ENCODE measurements at places on chromosomes 3 and 15.

DNA sequence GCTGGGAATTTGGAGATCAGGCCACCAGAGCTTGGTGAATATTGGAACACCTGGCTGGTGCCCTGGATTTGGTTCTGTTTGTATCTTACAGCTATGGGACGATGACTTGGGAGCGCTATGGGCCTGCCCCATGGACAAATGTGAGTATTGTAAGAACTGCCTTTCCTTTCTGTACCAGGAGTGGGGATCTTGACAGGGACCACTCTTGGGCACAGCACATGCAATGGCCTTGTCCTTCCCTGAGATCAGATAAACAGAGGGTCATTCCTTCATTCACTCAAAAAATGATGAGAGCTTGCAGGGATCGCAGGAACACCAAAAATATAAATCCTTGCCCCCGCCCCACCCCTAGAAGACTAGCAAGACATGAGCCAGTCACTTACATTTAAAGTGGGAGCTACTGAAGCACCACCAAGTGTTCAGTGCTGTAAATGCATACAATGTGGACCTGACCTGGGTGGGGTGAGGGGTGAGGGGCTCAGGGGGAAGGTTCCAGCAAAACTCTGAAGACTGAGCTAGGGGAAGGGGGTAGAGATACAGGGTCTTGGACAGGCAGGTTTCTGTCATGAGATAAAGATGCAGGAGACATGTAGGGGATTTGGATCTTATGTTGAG is 2.7 kb upstream of the CRELD1 start:
- no peak for DNase-seq

DNA sequence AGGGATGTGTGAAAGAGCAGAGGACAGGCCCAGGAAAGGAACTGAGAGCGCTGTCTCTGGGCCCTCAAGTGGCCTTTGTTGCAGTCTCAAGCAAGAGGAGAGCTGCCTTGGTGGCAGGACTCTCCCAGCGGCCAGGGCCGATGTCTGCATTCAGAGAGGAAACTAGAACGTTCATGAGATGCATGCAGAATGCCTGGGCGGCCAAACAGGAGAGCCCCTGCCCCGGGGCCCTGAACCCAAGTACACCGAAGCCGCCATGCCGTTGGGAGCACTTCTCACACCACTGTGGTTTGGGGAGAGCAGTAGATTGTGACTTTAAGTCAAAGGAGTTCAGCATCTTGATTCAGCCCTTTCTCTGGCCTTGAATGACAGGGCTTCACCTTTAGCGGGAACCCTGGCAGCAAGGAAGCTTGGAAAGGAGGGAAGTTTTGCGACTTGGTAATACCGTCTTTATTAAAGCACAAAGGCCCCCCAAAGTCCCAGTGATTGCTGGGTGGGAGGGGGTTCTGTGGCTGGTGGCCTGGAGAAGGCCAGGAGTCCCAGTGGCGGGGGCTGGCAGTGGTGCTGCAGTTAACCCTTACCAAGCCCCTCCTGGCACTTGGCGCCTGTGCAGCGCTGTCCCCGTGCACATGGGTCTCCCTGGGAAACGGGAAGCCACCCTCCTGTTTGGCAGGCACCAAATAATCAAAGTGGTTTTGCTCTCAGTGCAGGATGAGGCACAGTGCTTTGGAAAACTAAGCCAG is 36.2 kb downstream of the SLC6A11 start:
- no peak for DNase-seq

DNA sequence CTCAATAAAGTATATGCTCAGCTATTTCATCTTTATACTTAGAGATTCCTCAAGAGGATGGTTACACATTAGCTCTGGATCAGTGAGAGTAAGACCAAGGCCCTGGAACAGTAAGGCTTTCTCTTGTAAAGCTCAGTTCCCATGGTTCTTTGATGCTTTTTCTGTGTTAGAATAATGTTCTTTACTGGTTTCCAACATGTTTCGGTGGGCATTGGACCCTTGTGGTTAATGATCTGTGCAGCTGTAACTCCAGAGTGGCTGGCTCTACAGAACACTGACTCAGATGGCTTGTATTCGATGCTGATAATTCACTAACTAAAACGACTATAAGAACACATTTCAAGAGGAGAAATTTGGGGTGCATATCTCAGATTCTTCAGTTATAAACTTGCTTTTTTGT is 114.7 kb downstream of the AKAP13 start:
- no peak for DNase-seq

- DNase-seq, result peak; percentile 52
These were observed 9.1 kb upstream of the LEKR1 start for GRCh38 chr3:156816794-156817645.

DNA sequence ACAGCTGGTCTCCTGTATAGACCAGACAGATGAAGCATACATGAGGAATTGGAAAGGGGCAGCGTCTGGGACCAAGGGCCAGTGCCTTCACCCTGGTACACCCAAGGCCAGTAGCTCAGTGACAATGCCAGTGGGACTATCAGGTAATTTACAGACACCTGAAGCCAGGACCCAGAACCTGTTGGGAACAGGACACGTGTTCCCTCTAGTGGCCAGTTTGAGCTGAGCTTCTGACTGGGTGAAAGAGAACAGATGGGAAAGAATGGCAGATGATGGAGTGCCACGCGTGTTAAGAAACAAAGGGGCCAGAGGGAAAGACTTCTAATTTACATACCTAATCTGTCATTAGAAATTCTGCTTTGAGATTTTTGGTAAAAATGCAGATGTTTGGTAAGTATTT is 5.1 kb upstream of the SLC25A38 start:
- DNase-seq, result no peak

DNA sequence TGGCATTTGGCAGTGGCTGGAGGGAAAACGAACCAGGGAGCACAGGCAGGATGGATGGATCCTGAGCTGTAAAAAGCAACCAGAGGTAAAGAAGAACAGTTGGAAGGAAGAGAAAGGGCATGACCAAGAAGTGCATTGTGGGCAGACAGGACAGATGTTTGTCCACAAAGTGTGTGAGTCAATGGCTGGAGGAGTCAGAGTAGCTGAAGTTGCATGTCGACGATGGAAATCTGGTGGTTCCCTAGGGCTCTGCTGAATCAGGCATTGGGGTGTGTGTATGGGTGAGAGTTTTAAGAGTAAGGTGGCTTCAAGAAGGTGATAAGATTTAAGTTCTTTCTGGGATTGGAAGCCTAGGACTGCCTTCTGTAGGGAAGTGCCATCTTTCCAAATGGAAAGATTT is 214.0 kb upstream of the BHLHE40 start:
- DNase-seq, result no peak

GRCh38 chr3:127445581-127446343 is 144.8 kb downstream of the TPRA1 start:
- no peak for DNase-seq

DNA sequence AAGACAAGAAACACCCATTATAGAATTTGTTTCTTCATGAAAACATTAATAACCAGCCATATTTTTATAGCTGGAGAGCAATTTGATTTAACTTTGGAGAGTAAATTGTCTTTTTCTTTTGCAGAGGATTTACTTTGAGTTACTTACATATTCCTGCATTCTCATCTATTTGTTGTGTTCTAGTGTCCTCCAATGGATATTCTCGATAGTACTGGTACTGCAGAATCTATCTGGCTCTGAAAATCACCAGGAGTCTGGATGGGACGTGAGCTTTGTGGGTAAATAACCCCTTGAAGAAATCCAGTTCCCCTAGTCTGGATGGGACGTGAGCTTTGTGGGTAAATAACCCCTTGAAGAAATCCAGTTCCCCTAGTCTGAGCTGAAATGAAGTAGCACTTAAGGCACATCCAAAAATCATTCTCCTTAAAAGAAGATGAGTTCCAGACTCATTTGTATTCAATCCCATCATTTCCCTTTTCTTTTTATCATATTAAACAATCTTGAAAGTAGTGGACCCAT is 294.1 kb upstream of the UBE2E2 start:
- no peak for DNase-seq

- DNase-seq, result no peak
These were observed 76.2 kb downstream of the SETD5 start for GRCh38 chr3:9473496-9474065.

- no peak for DNase-seq
These were observed 612 bp downstream of the C3orf38 start for GRCh38 chr3:88150371-88150770.

- DNase-seq, result no peak
These were observed 48.8 kb upstream of the TOP2B start for GRCh38 chr3:25713341-25713985.

DNA sequence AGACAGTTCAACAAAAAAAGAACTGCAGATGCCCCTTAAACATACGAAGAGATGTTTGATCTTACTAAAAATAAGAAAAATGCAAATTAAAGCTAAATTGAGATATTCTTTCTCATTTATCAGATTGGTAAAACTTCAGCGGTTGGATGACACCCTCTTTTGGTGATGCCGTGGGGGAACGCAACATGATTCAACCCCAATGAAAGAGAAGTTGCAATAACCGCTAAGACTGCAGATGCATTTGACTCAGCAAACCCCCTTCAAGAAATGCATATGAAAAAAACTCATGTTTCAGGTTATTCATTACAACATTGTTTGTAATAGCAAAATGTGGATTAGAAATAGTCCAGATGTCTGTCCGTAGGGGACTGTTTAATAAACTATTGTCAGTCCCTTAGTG is 3.6 kb downstream of the KLHL6 start:
- DNase-seq, result no peak

DNA sequence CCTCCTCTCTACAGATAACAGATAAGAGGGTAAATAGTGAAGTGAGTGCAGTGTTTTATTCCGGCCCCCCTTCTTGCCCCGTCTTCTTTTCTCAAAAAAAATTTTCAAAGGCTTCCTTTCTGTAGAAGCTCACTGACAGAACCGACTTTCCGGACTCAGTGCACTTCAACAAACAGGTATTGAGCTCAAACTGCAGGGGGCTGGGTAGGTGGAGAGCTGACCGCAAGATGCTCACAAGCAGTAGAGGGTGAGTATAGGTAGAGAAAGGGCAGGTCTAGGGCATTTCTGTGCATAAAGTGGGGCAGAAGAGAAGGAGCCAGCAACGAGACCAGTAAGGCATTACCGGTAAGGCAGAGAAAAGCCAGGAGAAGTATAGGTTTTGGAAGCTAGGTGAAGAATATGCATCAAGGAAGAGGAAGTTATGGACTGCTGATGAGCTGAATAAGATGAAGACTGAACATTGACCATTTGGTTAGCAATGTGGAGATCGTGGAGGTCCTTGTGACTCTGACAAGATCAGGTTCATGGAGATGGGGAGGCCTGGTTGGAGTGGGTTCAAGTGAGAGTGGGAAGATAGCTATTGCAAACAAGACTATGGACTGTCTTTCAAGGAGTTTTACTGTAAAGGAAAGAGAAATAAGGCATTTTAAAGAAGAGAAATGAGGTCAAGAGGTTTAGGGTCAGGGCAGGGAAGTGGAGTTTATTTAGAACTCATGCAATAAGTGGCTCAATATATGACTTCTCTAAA is 97.4 kb downstream of the ST6GAL1 start:
- no peak for DNase-seq

DNA sequence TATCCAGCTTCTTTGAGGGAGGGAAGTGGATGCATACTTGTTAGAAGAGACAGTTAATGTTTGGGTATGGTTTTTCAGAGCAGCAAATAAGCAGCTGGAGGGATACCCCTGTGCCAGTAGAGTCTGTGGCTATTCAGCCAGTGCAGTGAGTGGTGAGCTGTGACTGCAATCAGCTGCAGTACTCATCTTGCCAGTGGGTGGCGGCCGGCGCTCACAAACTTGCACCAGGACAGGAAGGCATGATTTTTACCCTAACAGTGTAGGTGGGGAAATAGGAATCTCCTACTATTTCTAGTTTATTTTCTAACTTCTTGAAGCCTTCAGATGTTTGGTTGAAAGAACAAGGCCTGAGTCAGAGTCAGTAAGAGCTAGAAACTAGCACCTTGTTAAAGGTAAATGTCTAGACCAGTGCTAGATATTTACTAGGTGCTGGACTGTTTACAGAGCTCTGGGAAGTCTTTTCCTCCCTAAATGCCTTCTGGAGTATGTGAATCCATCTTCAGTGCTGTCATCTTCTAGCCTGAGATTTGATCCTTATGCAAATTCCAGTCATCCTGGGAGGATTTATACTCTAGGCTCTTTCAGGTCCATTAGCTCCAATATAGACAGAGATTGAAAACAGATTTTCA is 23.6 kb downstream of the TIMP4 start:
- peak; percentile 15 for DNase-seq

GRCh38 chr3:117509858-117510257 is 800.3 kb downstream of the TUSC7 start:
- DNase-seq, result no peak

- DNase-seq, result no peak
These were observed 301.9 kb downstream of the IL20RB start for GRCh38 chr3:137259701-137260100.

GRCh38 chr3:110995461-110996231 is 76.0 kb upstream of the NECTIN3 start:
- no peak for DNase-seq

DNA sequence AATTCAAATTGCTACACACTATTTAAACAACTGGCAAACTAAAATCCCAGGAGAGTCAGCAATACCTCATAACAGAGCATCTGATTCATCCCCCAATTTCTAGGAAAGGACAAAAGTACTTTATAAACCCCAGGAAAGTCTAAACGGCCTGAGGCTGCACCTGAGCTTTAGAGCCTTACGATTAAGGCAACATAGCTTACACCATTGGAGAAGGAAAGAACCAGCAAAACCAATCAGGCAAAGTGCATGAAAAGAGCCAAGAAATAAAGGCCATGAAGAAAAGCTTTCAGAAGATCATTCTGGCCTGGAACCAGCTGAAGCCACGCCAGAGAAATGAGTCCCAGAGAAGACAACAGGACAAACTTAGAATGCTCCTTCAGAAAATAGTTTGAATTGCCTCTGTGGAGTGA is 48.1 kb downstream of the PTPN9 start:
- DNase-seq, result peak; percentile 31

- DNase-seq, result no peak
These were observed 27.4 kb downstream of the GORASP1 start for GRCh38 chr3:39080026-39080425.

DNA sequence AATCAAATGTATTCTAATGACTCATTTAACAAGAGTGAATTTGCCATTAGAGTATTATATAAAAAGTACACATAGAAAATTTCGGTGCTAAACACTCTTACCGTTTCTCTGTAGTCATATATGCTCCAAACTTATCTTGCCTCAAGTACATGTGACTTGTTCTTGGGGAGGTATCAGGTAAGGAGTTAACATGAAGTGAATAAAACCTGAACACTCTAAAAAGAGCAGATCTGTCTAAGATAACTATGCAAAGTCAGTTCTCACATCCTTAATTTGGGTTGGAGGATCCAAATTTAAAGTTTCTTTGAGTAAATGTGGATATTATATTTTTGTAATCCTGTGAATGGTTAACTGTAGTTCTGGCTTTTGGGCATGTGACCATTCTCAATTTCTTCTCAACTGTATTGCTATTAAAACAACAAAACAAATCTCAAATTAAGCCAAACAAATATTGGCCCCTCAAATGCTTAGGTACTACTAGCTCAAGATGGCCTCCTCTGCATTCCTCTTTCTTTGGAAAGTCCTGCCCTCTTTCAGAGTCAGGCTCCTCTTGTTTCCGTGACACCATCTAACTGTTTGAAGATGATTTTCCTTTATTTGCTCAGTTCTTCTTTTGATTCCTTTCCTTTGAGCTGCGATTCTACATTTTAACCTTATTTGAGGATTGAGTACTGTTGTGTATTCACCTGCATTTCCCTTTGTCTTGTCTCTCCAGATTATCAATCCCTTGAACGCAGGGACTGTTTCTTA is 4.2 kb downstream of the EDEM1 start:
- DNase-seq, result no peak

GRCh38 chr15:63500265-63501250 is 3.8 kb upstream of the USP3 start:
- DNase-seq, result no peak

GRCh38 chr3:177602601-177603147 is 405.4 kb upstream of the TBL1XR1 start:
- no peak for DNase-seq

Measured in substantia nigra (tissue), 51 donors.